ENCODE measurements at places on chromosomes 7 and 10. TPM values are rescaled to one million over a fixed set of nuclear protein-coding genes. Genes with fewer than 3 reads are reported as not detected.

DNA sequence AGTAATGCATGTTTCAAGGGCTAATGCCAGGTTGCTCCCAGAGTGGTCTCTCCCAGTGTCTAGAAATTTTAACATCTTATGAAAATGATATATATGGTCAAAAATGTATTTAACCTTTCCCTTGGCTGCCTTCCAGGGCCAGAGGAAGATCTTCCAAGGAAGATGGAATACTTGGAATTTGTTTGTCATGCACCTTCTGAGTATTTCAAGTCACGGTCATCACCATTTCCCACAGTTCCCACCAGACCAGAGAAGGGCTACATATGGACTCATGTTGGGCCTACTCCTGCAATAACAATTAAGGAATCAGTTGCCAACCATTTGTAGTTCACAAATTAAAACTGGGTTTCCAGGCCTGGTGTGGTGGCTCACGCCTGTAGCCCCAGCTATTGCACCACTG lies 9.0 kb downstream of the GATAD1 start:
- DNase-seq = no peak

DNA sequence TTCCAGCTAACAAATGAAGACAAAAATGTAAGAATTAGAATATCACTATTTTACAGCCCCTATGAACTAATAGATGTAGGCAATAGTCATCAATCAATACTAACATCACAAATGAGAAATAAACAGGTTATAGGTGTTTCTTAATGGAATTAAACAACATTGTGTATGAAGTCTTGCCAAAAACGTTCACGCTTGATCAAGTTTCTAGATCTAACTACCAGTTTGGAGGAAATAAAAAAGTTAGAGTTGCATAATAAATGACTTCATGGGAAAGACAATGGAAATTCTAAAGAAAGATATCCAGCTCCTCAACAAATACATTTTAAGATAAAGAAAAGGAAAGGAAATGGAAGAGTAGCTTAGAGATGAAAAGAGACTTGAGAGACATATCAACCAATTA lies 19.7 kb downstream of the TAC1 start:
- no peak for DNase-seq

DNA sequence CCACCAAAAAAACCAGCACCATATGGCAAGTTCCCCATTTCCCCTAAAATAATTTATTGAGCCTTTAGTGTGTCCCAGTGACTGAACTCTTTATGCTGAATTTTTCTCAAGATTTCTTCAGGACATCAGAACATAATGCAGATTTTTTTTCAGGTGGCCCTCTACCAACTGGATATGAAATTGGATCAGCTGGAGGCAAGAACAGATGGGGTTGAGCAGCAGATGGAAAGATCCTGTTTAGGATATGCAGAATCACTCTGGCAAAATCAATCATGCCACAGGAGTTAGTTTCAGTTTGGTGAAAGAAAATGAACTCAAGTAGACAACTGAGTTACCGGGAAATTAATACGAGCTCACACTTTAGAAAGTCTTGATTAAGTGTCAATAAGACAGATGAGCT lies 761.5 kb upstream of the C7orf33 start:
- DNase-seq = no peak

DNA sequence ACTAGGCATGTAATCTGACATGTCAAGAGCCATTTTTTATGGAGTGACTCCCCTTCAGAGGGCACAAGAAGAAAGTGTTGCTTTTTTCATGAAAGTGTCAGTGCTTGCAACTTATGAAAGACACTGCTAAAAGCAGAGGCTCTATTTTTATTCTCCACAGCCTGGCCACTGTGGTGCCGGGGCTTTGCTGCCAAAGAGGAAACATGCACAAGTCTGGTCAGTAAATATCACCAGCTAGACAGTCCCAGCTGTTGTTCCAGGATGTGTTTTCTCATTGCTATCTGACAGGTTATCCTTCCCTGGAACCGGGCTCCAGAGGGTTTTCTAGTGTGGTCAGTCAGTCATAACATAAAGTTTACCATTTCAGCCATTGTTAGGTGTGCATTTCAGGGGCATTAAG lies 180.7 kb upstream of the PITRM1 start:
- DNase-seq = peak; percentile 14

ARHGAP21 gene
- total RNA-seq = 165 TPM

DNA sequence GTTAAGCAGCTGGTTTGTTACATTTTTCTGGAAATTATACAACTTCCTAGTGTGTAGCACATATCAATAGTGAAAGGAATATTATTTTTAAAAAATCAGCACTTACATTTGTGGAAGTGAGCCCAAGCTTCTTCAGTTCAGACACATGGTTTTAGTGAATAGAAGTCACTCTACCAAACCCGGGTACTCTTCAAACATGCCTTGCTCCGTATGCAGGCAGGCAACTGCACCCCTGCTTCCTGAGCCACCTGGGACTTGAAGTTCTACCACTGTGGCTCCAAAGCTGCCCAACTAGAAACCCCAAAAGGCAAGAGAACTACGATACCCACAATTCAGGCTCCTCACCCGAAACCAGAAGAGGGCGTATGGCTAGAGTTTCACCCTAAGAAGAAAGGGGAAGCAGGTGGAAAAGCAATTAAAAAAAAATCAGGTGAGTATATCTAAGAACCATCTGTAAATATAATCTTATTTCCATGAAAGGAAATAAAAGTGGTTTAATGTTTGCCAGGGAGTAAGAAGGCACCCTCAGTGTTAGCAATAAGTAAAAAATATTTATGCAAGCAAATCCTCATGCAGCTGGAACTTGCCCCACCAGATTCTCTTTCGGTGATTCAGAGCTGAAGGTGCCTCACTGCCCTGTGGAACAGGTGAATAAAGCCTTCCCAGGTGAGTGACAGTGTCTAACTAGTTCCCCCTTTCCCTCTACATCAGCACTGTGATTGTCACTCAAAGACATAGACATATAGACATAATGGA lies at the start of gene MACC1:
TSS of gene MACC1 (minus strand) at position 192 of the 756 bp plus-strand sequence. CDS start 55,522 bp downstream, outside the sequence.
- DNase-seq = no peak

- DNase-seq = no peak
These were observed 46.7 kb upstream of the RAB18 start for GRCh38 chr10:27457261-27457945.

DNA sequence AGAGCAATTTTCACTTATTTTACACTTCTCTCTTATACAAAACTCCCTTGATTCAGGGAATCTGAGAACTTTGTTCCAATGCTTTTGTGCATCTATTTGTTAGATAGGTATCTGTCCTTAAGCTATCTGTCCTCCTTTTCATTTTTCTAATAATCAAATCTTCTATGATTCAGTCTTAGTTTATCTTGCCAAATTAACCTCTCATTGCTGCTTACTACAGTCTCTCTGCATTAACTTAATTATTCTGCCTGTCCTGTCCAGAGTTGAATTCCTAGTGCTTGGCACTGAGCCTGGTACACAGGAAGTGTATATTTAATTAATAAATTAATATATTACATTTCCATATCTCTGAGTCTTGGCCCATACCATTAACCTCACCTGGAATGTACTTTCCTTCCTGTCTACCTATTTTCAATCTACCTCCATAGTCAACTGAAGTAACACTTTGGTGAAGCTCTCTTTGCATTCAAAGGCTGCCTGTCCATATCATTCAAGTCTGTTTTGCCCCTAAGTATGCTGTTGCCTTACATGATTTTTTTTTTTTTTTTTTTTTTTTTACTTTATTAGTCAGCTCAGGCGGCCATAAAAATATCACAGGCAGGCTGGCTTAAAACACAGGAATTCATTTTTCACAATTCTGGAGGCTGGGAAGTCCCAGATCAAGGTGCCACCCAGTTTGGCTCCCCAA lies 66.0 kb upstream of the CSTF2T start:
- DNase-seq = no peak

WIPF3 gene
- under 0.01 TPM for total RNA-seq

RADIL gene
- 0.29 TPM for total RNA-seq

GRCh38 chr7:4814433-4814832 lies 39.0 kb downstream of the AP5Z1 start:
- peak; percentile 17 for DNase-seq

SPACDR gene
- total RNA-seq = 0.36 TPM

GFRA1 gene
- total RNA-seq = 76.6 TPM

DNA sequence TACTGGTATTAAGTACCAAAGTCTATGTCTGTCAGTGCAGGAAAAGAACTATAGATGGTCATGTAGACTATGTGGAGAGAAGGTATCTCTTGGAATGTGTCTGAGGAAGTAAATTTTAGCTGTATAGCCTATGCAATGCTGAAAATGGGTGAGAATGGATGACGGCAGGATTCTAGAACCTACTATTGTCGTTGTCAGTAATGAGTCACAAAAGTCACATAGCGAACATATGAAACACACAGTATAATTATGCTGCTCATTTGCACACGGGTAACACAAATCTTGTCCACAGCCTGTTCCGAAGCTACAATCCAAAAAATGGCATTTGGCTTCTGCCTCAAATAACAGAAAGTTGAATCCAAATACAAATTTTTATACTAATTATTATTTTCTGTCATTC lies 33.6 kb upstream of the KMT2E start:
- DNase-seq = no peak

DNA sequence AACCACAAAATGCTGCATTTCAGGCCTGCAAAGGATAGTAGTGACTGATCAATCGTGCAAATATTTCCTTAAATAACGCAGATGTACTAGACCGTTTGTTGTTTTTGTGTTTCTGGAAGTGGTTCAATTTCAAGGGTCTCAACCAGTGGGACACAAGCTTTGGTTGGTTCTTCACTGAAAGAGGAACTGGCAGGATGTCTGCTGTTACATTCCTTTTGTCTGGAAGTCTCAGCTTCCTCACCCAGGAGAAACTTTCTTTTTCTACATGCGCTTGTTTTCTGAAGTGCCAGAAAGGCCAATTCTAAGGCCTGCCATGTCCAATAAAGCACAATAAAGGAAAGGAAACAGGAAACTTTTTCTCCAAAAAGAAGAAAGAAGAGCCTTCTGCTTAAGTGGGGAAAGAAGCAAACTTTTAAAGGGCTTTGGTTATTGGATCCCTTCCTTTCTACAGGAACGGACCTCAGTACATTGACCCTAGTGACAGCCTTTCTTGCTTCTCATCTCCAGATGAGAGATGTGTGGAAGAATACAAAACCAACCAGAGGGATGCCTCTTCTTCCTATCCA lies 4.1 kb downstream of the DKK1 start:
- DNase-seq = peak; percentile 3

- DNase-seq = no peak
These were observed 12.6 kb downstream of the CASP7 start for GRCh38 chr10:113692271-113692670.

DNA sequence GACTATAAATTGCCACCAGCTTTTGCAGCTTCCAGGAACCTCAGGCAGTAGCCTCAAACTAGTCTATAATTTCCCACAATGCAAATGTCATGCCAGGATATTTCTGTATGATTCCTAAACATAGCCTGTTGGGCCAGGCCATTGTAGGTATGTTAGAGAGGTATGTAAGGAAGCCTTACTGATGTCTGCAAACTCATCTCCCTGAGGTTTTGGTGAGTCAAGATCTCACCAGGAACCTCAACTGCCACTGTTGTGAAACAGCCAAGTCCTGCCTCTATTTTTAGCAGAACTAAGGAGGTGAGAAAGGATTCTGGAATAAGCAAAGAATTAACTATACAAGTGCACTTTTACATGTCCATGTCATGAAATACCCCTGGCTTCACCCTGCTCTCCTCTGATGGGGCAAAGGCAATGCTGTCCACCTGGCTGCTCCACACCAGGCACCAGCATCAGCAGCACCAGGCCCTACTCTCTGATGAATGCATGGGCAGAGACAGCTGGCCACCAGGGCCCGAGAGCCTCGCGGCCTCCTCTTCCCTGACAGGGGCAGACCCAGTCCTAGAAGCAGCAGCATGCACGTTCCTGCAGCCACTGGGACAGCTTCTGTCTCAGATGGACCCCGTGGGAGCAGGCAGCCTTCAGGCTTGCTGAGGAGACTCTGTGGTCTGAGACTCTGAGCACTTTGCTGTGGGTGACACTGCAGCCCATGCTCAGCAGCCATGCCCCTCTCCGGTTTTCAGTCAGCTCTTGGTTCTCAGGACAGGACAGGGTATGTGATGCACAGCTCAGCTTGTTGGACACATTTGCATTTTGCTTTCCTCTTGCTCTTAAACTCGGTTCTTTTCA lies 147.3 kb downstream of the ZMYND11 start:
- DNase-seq = no peak

GRCh38 chr10:70849582-70850016 lies 33.9 kb downstream of the SGPL1 start:
- DNase-seq = peak; percentile 56

DNA sequence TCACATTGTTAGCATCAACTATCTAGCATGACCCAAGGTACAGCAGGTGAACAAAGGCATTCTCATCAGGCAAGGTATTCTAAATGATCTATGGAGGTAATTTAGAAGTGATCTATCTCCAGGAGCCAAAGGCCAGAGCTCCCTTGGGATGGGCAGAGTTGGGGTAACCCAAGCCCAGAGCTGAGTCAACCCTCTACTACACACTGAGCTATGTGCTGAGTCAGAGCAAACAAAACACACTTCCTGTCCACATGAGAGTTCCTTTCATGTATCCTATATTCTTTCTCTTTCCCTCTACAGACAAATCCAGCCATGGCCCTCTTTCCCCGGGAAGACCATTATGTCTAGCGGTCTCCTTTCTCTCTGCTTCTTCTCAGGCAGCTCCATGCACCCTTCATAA lies 68.2 kb upstream of the AGK start:
- no peak for DNase-seq

DNA sequence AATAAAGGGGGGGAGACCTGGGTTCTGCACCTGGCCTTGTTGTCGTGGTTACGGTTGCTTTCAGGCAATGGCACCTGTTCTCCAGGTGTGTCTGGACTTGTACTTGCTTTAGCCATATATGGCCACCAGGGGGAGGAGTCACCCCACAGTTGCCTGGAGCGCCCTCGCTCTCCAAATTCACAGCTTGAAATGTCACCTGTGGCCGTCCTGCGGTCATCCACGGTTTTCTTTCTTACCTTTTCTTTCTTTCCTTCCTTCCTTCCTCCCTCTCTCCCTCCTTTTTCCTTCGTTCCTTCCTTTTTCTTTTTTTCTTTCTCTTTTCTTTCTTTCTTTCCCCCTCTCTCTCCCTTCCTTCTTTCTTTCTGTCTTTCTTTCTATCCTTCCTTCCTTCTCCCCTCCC lies 157.2 kb upstream of the ZNF92 start:
- DNase-seq = no peak

ASIC3 gene
- 0.29 TPM for total RNA-seq

CYP3A4 gene
- not detected for total RNA-seq

- DNase-seq = no peak
These were observed 139.4 kb downstream of the KCND2 start for GRCh38 chr7:120412139-120413050.

GRCh38 chr7:130394421-130395195 lies 14.3 kb downstream of the CPA1 start:
- DNase-seq = no peak
